ENCODE measurements at places on chromosomes 1 and 21.

DNA sequence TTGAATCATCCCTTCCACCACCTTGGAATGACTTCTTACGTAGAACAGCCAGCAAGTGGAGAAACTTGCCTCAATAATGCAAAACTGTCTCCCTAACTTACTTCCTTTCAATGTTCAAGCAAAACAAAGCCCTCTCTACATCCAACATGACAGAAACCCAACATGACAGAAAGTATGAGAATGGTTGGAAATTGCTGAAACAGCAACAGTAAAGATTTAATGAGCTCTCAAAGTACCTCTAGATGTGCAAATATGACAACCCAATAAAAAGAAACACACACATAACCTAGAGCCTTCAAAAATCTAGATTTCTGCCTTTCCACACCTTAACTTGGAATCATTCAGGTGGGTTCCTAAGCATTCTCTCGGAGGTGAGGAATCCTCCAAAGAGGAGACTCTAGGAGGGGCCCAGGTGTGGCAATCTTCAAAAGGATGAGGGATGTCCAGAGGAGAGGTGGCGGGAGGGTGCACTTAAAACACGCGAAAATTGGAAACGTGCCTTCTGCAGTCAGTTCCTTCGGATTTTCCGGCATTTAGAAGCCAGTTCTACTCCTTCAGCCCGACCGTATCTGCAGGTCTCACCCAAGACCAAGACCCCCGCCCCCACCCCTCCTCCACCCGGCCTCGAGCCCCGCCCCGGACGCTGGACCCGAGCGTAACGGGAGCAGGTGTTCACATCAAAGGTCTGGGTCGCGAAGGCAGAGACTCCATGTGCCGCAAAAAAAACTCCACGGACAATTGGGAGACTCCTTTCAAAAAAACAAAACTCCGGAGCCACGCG is 996 bp upstream of the MGST3 start:
- no peak for DNase-seq

DNA sequence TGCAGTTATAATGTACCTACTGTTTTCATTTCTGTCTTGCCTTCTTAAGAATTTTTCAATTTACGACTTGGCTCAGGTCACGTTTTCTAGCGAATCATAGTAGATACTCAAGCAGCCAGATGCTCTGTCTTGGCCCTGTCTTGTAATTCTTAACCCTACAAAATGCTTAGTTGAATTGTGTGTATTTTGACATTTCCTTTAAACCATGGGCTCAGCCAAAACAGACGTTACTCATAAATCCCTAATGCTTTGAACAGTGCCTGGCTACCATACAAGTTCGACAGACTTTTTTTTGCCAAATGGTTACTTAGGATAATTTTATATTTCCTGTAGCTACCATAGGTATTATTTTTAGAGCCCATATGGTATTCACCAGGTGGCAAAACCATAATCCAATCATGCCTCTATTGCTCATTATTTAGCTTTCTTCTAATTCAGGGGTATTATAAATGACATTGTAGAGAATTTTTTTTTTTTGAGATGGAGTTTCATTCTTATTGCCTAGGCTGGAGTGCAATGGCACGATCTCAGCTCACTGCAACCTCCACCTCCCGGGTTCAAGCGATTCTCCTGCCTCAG is 54.3 kb downstream of the KCNK1 start:
- DNase-seq = no peak

GRCh38 chr1:166813508-166814223 is 25.6 kb upstream of the POGK start:
- DNase-seq = no peak

GRCh38 chr1:111471538-111471937 is 2.2 kb upstream of the C1orf162 start:
- DNase-seq = no peak

GRCh38 chr1:58989845-58990244 is 206.0 kb upstream of the JUN start:
- no peak for DNase-seq

- DNase-seq = no peak
These were observed 588 bp downstream of the NEXN start for GRCh38 chr1:77888781-77889642.

DNA sequence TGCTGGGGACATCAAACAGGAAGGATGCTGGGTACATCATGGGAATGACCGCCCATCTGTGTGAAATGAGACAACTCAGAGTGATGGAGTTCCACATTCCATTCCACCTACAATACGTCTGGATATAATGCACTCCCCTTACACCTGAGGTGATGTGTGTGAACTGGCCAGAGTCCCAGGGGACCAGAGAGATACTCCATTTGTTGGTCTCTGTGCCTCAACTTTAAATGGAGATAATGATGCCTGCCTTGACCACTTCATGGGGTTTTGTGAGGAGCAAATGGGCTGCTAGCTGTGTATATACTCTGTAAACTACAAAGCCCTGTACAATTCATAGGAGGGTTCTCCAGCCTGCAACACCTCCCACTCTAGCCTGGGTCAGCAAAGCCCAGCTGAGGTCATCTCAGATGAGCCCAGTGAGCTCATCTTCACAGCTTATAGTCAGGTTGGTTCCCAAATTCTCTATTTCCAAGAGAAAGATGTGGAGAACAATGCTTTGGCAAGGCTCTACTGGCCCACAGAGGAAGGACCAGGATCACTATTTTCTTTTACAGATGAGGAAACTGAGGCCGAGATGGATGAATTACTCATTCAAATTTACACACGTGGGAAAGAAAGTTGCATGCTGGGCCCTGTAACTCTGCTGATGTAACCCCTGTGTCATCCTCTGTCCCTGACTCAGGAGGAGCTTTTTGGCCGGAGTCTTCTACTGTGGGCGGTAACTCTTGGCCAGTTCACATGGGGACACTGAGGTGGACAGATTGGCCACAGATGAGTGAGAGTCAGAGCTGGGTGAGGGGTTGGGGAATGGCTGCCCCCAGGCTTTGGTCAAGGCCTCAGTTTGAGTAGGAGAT is 105.6 kb upstream of the GCLM start:
- DNase-seq = no peak

- DNase-seq = no peak
These were observed 191.1 kb downstream of the PTPRC start for GRCh38 chr1:198829944-198830343.

- no peak for DNase-seq
These were observed 547 bp upstream of the CHIA start for GRCh38 chr1:111290104-111290503.

GRCh38 chr1:100232156-100232555 is 17.5 kb downstream of the DBT start:
- DNase-seq = no peak

- DNase-seq = no peak
These were observed 95.4 kb upstream of the NGF start for GRCh38 chr1:115433483-115433882.

DNA sequence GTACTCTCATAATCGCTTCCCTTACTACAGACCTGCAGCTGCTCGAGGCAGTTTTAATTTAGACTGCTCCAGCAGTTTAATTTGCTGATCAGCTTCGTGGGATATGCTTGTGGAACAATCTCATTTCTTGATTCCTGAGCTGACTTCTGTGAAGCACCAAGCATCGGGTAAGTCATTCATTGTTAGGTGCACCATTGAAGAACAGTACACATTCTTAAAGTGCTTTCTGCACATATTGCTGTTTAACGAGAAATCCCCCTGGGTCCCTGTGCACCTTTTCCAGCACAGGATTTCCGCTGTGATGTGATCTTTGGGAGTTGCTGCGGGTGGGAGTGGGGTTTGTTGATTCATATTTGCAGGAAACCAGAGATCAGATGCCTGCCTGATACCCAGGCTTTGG is 9.1 kb downstream of the GALNT2 start:
- no peak for DNase-seq

DNA sequence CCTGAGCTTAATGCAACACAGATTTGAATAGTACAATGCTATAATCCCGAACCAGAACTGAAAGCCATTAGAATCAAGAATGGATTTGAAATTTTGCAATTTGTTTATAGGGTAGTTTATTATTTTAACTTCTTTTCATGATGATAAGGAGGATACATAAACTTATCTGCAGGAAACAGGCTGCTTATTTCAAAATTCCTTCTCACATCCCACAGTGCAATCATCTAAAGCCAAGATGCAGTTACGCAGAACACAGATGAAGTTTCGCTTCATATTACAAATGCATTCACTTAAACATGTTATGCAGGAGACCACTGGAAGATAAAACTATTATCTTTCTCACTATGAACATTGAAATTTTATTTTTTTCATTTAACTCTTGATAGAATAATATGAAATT is 1019.6 kb downstream of the PLA2G4A start:
- DNase-seq = no peak

DNA sequence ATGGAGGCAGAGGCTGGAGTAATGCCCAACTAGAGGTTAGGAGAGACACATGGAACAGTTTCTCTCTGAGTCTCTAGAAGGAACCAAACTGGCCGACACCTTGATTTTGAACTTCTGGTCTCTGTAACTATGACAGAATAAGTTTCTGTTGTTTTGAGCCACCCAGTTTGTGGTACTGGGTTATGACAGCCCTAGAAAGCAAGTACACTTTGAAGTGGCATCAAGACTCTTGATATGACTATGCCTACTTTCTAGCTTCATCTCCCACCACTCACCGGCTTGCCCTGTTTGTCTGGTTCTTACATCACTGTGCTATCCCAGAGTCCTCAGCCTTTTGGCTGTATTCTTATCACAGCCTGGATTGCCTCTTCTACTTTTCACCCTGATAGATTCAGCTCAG is 230.3 kb upstream of the USP24 start:
- peak; percentile 12 for DNase-seq

- DNase-seq = no peak
These were observed 41.2 kb downstream of the DMAP1 start for GRCh38 chr1:44254392-44254910.

DNA sequence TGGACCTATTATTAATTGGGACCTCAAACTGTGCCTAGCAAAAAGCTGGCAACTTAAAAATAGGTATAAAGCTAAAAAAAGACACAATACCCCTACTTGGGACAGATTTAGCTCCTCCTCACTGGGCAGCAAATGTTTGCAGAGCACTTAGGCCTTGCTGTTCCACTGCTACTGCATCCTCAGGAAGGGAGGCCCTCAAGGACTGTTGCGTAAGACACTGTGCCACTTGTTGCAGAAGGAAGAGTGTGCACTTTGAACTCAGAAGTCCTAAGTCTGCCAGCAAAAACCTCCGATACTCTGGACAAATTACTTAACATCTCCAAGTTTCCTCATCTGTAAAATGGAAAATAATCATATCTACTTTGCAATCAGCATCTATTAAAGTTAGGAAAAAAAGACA is 322.9 kb downstream of the BARHL2 start:
- DNase-seq = no peak

DNA sequence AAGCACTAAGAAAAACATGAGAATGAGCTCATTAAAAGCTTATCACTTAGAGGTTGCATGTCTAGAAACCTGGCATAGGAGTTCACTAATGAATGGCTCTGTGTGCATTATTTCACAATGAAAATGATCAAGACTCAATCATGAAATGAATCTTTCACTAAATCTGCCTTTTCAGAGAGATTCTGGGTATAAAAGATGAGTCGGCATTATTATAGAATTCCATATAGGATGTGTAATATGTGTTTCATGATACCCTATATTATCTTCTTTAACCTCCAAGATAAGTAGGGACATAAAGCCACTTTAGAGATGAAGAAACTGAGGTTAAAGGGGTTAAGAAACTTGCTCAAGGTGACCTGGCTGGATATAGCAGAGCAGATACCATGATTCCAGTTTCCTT is 368.1 kb downstream of the DUSP10 start:
- DNase-seq = no peak

GRCh38 chr1:111271464-111271801 is 19.2 kb upstream of the CHIA start:
- DNase-seq = no peak
